ENCODE measurements at places on chromosomes 2 and 18.

GRCh38 chr2:175372704-175373701 is 191.5 kb upstream of the ATP5MC3 start:
- H3K27ac ChIP-seq, result no peak overlapping the region
- no peaks in the 10 kb centered on the region for H3K27me3 ChIP-seq
- no peaks in the 10 kb centered on the region for H3K36me3 ChIP-seq
- H3K4me3 ChIP-seq, result no peak overlapping the region
- DNase-seq, result no peak

DNA sequence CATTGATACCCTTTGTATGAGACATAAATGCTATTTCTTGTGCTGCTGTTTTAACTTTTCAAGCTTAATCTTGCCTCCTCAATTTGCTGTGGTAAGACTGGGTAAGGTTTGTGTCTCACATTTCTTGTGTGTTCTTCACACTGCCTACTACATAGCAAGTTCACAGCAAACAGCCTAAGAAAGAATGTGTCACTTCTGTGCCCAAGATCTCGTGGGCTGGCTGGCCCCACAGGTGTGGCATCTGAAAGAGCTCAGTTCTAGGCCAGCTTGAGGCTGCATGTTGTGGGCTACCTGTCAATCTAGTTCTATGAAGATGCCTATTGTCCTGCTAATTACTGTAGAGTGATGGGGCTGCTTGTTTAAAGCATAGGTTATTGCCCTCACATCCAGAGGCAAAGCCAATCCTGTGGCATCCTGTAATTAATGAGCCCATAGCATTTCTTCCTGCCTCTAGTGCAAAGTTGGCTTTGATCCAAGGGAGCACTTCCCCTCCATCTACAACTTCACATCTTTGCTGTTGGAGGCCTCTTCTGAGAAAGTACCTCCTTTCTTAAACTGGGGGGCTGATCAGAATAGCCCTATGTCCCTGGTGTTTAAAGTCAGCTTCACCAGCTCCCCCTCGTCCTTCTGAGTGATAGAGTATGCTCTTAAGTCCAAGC is 40.9 kb upstream of the ASPRV1 start:
- H3K27me3 ChIP-seq, result no peaks in the 10 kb centered on the region
- H3K36me3 ChIP-seq, result no peaks in the 10 kb centered on the region
- no peak for DNase-seq
- H3K4me3 ChIP-seq, result no peak overlapping the region

GRCh38 chr2:162932416-162932815 is 93.8 kb upstream of the KCNH7 start:
- no peak for DNase-seq
- no peaks in the 10 kb centered on the region for H3K27me3 ChIP-seq
- H3K4me3 ChIP-seq, result no peak overlapping the region
- no peaks in the 10 kb centered on the region for H3K4me1 ChIP-seq

GRCh38 chr2:161427664-161428587 is 11.8 kb downstream of the TBR1 start:
- peaks cover 9% of the 10 kb centered on the region for H3K4me1 ChIP-seq
- no peaks in the 10 kb centered on the region for H3K36me3 ChIP-seq
- peak overlapping the region; percentile 15 for H3K4me3 ChIP-seq
- no peak overlapping the region for H3K27ac ChIP-seq
- DNase-seq, result no peak

DNA sequence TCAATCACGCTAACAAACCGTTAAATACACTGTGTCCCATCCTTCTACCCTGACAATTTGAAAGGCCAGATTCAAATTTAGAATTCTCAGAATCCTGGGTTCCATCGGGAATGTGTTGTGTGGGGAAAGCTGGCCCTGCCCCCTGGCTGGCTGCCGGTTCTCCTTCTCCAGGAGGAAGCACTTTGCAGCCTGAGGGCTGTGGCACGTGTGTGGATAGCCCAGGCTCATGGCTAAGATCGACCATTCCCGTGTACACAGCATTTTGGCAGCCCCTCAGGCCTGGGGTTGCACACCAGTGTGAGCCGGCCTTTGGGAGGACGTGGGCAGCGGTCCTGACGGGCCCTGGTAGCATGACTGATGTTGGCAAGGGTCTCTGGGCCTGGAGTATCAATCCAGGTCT is 51.0 kb upstream of the ROCK2 start:
- no peaks in the 10 kb centered on the region for H3K4me1 ChIP-seq
- H3K27me3 ChIP-seq, result no peaks in the 10 kb centered on the region
- H3K27ac ChIP-seq, result no peak overlapping the region
- no peak for DNase-seq
- H3K4me3 ChIP-seq, result no peak overlapping the region
- no peaks in the 10 kb centered on the region for H3K36me3 ChIP-seq

DNA sequence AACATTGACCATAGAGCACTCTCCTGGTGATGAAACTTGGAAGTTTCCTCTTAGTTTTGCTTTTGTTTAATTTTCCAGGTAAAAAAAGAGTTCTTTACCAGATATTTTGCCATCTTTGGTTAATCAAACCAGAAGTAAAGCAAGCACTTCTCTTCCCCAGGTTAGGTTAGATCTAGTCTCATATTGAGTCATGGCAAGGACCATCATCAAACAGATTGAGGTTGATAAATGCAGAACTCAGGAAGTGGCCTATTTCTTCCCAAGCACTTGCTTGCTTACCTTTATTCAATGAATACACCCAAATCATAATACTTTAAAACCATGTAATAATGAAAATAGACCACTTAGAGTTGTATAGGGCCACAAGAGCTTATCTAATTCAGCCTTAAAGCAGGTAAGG is 23.4 kb downstream of the DNAH6 start:
- H3K4me1 ChIP-seq, result no peaks in the 10 kb centered on the region
- no peaks in the 10 kb centered on the region for H3K36me3 ChIP-seq
- no peaks in the 10 kb centered on the region for H3K27me3 ChIP-seq
- no peak overlapping the region for H3K4me3 ChIP-seq
- no peak for DNase-seq

DNA sequence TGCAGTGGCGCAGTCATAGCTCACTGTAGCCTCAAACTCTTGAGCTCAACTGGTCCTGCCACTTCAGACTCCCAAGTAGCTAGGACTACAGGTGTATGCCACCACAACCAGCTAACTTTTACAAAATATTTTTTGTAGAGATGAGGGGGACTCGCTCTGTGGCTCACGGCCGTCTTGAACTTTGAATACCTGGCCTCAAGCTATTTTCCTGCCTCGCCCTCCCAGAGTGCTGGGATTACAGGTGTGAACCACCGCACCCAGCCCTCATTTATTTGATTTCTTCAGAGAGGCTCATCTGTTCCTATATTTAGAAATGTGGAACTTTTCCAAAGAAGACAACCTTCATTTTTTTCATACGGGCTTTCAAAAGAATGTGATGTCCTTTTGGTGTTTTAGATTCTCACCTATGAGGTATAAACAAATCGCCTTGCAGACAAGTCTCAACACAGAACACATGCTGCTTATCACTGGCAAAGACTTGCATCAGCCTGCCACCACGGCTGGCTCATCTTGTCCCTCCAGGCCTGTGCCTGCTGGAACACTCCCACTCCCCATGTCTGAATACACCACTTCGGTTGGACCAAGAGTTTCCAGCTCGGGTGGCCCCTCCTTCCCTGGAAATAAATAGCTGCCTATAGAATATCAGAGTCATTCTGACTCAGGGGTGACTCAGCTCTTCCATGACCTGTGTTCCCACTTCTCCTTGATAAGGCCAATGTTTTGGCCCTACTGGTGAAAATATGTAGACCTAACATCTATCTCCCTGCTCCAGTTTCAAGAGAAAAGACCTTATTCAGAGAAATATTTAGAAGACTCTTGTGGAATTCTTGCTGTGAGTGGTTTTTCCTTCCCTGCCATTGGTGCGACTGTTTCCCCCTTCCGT is 202.6 kb downstream of the TGIF1 start:
- H3K36me3 ChIP-seq, result no peaks in the 10 kb centered on the region
- no peak overlapping the region for H3K27ac ChIP-seq
- peaks cover 13% of the 10 kb centered on the region for H3K4me1 ChIP-seq

Measured in Peyer's patch (tissue), 4 donors.